Omental fat pad (tissue), 4 donors: ENCODE measurements at places on chromosomes 5 and 9.

DNA sequence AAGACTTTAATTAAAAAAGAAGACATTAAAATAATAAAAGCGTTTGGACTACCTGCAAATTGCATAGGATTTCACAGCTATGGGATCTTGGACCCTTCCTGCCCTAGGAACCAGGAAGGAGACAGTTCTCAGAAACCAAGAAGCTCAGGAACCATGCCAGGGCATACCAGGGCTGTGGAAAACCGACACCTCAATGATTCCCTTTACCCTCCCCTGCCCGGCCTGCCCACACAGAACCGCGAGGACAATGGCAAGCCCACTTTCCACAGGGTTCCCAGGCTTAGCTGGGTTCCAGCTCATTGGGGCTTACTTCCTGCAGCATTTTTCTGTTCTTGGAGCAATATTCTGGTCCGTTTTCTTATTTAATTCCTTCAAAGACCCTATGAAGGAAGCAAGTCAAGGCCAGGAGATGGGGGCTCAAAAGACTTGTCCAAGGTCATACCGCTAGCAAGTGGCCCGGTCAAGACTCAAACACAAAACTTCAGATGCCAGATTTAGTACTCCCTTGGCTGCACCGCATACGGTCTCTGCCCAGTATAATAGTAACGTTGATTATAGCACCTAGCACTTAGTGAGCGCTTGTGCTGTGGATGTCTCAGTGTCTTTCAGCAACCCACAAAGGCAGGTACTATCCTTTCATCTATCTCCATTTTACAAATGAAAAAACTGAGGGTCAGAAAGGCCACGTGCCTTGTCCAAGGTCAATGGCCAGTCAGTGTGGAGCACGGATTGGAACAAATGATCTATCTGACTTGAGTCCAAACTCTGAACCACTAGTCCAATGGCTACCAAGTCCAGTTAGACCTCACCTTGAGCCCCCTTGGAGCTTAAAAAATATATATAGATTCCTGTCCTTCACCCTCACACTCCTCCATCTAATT is 6.8 kb downstream of the FAT2 start:
- DNase-seq = no peak

DNA sequence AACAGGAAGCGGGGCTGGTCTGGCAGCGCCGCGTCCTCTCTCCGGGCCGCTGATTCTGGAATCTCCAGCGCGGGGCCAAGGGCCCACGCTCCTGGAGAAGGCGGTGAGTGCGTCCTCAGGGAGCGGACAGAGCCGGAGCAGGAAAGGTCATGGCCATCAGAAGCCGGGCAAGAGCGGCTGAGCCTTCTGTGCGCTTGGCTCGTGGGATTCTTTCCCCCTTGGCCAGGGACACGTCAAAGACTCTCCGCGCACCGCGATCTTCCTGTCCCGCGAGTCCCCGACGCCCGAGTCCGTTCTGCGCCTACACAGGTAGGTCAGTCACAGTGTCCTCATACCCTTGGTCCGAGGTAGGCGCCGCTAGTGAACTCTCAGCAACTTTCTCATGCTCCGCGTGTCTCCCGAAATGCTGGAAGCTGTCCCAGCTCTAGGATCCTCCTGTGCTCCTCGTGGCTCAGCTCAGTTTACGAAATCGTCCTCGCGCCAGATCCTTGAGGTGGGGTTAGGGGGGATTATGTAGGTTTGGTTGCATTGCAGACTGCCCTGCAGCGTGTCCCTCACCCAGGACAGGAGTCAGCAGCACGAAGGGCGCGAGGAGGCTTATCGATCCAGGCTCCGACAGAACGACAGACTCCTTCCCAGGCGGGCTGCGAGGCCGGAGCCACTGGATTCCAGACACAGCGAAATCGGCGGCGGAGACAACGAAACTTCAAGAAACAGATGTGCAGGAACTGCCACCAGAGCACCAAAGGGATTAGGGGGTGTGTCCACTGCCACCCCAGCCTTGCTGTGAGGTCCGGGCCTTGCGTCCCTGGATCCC is 8.7 kb downstream of the LHX6 start:
- DNase-seq = no peak

GRCh38 chr5:139647506-139648204 is 494 bp upstream of the CXXC5 start:
- DNase-seq = no peak

DNA sequence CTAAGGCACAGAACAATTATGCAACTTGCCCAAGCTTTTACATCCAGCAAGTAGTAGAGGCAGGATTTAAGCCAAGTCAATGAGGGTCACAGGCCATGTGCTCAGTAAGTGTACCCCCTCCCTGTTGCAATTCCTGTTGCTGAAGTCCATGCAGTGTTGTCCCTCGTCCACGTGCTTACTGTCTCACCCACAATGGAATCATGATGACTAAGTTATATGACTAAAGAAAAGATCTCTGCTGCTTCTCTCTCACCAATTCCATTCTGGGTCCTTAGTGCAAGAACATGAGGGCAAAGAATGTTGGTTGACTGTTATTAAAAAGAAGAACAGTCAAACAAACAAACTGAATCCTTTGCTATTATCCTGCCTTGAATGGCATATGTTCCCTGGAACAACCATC is 233.6 kb upstream of the SLC24A2 start:
- DNase-seq = no peak

GRCh38 chr5:76245590-76245989 is 157.5 kb upstream of the IQGAP2 start:
- DNase-seq = no peak

DNA sequence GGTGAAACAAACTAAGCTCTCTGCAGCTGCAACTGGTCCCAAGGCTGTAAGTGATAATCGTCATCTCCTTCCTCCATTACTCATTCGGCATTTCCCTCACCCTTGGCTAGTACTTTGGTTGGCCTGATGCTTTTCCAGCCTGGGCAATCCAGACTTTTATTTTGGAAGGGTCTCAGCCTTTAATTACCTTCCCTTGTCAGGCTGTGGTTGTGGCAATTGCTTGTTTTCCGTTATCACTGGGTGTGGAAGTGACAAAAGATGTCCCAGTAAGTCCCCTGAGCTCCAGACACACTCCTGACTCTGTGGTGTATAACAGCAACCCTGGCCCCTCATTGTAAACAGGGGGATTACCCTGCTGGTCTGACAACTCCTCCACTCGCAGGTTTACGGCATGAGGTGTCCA is 6.3 kb upstream of the FAF2 start:
- DNase-seq = no peak

DNA sequence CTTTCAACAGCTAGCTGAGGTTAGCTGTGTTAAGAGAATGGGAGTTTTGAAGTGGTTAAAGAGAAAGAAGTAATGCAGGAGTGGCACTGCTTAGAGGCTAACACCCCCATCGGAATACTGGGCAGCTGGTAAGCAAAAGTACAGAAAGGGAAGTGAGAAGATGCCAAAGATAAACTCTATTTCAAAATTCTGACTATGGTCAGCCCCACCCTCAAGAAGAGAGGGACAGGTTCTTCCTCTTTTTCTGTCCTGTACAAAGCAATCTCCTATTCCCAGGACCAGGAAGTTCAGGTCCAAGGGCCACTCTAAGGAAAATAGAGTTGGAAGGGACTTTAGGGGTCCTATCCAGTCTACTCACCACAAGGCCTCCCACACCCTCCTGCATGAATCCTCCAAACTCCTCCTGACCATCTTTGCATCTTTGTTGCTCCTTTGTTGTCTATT is 45.9 kb upstream of the JAK2 start:
- no peak for DNase-seq

GRCh38 chr5:39106322-39106721 is 32.1 kb upstream of the RICTOR start:
- DNase-seq = no peak

DNA sequence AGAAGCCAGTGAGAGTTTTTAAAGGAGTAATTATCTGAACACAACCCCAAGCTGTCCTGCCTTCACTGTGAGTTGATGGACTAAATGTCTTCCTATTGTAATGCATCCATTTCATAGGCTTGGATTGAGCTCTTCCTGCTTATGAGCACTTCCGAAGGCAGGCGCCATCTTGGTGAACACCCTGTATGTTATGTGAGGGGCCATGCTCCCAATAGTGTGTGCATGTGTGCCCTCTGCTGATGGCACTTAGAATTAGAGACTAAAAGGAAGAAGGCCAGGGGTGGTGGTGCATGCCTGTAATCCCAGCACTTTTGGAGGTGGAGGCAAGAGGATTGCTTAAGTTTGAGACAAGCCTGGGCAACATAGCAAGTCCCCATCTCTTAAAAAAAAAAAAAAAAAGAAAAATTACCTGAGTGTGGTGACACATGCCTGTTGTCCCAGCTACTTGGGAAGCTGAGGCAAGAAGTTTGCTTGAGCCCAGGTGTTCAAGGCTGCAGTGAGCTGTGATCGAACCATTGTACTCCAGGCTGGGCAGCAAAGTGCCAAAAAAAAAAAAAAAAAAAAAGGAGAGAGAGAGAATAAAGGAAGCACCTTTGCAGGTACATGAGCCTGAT is 65.0 kb downstream of the C9orf152 start:
- no peak for DNase-seq

DNA sequence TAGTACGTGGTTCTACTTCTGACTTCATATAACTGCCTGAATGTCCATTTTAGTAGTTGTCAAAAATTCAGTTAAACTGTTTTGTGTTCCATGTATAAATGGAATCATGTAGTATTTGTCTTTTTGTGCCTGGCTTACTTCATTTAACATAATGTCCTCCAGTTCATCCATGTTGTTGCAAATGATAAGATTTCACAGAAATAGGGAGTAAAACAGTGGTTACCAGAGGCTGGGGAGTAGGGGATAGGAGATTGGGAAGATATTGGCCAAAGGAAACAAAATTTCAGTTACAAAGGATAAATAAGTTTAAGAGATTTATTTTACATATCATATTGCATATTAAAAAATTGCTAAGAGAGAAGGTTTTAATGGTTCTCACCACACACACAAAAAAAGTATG is 425.0 kb upstream of the MEF2C start:
- DNase-seq = no peak

DNA sequence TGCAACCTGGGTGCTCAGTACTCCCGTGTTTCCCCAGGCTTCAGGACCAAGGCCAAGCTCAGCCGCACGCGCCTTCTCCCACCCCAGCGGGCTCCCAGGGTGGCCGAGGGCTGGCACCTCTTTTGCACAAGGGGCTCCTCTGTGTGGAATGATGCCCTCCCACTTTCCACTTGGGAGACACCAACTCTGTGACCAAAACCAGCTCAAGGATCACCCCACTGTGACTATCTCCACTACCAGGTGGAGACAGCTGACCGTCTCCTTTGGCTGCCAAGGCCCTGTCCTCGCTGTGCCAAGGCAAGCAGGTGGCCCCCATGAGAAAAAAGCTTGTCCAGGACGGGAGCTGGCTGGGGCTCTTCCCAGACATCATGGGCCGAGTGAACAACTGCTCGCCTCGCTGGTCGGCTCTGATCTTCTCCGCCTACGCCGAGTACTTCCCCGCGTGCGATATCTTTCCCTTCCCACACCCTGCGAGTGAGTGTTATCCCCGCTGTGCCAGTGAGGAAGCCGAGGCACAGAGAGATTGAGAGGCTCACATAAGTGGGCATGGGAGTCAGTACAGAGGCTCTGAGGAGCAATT is 132.8 kb downstream of the ZNF354C start:
- no peak for DNase-seq

GRCh38 chr5:131418846-131419245 is 155.0 kb downstream of the CDC42SE2 start:
- DNase-seq = no peak

GRCh38 chr5:140827704-140828361 is at the start of gene PCDHA6:
PCDHA6 (plus strand) TSS chr5:140827960; CDS start chr5:140828092, 132 bp downstream.
- no peak for DNase-seq
